ENCODE measurements at places on chromosomes 1 and 21. TPM values are rescaled to one million over a fixed set of nuclear protein-coding genes. Genes with fewer than 3 reads are reported as not detected.

Gene BATF3
- 2.7 TPM for total RNA-seq

Gene CHIA
- not detected for total RNA-seq

Gene PBX1
- total RNA-seq, result 81.7 TPM

Gene KCNE2
- 1.0 TPM for total RNA-seq

Gene TSPEAR
- total RNA-seq, result 0.66 TPM

Gene KCNC4
- total RNA-seq, result 9.1 TPM

Gene ZCCHC17
- total RNA-seq, result 49.0 TPM

Measured in spinal cord (tissue), 10 donors.